ENCODE measurements at places on chromosomes 6 and 20. TPM values are rescaled to one million over a fixed set of nuclear protein-coding genes. Genes with fewer than 3 reads are reported as not detected.
A peak's percentile ranks its signal among the peaks of the same experiment; 100 is the strongest.

EYA4 gene
- 8.2 TPM for total RNA-seq

GABRR2 gene
- total RNA-seq = 0.25 TPM

L3MBTL1 gene
- 1.3 TPM for total RNA-seq

ZBTB12 gene
- 2.3 TPM for total RNA-seq

MDFI gene
- total RNA-seq = 1.4 TPM

ARMH2 gene
- total RNA-seq = not detected

MYH7B gene
- 0.05 TPM for total RNA-seq

SRMS gene
- total RNA-seq = not detected

TNF gene
- 0.47 TPM for total RNA-seq

DNA sequence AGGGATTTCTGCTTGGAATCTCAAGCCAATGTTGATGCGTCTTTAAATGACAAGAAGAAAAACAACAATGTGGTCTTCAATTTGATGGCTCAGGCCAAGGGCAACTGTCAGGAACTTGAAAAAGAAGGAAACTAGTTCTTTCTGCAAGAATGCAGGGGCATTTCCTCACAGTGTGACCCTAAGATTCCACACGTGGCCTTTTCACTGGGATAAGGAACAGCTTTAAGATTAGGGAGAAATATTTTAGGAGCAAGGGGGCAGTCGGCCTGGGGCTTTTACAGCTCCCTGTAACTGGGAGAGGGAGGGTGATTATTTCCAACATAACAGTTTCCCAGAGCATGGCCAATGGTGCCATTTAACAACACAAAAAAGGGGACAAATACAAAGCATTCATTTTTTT is 39.4 kb upstream of the MRPS10 start:
- no peak for DNase-seq

DNA sequence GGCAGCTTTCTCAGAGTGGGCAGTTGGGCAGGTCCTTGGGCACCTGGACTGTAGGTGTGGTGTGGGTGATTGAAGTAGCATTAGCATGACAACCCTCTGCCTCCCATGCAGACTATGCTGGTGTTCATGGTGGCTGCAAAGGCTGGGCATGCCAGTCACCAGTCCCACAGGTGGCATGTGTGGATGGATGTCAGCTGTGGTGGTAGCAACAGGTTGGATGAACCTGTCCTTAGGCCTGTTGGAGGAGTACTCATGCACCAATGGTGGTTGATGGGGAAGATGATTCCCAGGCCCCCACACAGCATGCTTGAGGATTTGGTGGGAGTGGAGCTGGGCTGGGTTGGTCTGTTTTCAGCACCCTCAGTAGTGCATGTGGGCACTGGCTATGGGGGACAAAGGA is 251.1 kb downstream of the PAX1 start:
- DNase-seq = no peak

DNA sequence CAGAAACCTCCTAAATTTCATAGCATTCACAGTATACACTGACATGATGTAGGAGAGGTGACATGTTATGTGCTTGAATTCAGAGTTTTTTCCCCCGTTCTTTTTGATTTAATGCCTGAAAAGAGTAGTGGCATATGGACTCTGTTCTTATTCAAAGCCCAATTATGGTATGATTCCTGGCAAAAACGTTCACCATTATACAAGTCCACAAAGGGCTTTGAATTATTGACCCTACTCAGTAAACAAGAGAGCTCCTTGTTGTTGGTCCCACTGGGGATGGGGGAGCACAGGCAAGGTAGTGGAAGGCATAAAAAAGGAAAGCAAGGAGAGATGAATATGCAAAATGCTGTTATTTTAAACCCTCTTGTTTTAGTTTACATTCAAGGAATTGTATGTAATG is 136.0 kb upstream of the AHI1 start:
- DNase-seq = no peak

DNA sequence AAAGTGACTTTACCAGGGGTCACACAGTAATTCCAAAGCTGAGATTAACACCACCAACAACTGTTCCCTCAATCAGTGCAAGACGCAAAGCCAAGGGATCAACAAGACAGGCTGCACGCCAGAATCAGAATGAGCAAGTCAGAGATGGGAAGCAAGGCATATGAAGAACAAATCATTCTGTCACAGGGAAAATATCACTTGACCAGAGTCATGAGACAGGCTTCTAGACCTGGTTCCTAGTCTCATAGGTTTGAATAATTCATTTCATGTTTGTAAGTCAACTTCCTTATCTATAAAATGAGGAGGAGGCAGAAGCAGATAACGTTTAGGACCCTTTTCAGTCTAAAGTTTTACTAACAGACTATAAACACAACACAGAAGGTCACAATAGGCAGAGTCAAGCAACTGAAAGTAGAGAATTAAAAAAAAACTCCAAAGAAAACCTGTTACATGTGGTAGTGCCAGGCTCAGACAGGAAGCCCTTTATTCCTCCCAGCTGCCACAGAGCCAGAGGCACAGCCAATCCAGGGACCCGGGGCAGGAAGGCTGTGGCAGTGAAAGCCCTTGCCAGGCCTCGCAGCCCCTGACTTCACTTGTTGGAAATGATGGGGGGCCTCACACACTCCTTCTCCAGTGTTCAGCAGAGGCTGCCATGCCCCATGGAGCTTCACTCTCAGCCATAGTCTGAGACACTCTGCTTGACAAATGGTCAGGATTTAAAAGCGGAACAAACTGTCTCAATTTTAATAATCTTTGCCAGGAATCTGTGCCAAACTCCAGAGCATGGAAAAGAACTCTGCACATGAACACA is 29.2 kb upstream of the DST start:
- no peak for DNase-seq

DNA sequence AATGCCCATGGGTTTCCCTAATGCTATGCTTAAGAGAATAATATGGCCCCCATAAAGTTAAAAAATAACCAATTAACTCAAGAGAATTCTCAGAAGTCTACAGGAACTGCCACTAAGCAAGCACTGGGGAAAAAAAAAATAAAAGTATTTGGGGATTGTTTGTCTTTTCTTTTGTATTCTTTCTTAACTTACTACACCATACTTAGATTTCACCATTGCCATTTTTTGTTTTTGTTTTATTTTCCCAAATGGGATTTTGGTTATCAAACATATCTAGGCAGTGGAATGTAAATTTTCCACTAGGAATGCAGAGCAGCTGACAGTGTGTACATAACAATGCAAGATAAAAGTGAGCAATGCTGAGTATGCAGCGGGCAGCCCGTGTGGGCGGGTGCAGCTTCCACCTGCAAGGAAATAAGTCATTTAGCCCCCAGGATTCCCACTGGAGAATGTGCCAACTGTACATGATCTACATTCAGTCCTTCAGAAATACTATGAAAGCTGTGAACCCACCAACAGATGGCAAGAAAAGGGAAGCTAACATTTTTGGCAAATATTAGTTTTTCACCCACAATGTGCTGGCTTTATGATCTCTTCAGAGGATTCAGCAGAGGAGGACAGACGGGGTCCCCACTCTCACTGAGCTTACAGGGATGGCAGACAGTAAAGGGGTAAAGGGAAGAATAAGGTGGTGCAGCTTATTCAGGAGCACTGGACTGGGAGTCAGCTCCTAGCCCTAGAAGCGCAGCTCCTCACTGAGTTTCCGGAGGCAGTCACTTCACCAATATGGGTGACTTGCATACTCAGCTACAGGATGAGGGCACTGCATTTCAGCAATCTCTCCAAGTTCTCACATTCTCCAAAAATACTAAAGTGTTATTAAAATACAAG is 44.4 kb downstream of the DCDC2 start:
- peak; percentile 85 for DNase-seq

DNA sequence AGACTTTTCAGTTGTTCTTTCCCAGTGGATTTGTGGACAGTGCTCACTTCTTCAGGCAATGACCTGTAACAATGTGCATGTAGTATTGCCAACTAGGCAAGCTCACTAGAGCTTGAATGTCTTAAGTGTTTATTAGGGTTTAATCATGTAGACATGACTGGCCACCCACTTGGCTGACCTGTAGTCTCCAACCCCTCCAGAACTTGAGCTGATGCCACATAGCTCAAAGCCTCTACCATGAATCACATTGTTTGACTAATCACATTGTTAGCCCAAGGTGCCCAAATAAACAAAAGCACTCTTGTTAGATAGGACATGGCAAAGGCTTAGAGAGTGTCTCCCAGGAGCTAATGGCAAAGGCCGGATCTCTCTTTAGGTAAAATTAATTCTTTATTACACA is 272.7 kb downstream of the GRIK2 start:
- DNase-seq = peak; percentile 89

GRCh38 chr6:75416443-75416842 is 77.2 kb downstream of the FILIP1 start:
- no peak for DNase-seq

GRCh38 chr6:111175109-111175508 is 87.8 kb downstream of the SLC16A10 start:
- DNase-seq = no peak

DNA sequence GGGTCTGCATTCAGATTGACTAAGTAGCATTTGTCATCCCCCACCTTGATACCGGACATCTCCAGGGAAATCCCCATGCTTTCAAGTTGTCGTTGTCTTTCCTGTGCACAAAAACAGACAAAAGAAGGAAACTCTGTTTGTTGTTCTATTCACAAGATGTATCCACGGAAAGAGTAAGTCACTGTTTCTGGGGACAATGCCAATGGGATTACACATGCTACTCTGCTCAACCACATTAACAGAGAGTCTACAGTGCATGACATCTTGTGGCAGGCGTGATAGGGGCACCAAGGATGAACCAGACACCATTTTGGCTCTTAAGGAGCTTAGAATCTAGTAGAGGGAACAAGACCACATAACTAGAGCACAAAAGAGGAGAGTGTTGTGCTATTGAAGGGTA is 124.4 kb upstream of the NUP153 start:
- DNase-seq = peak; percentile 99

DNA sequence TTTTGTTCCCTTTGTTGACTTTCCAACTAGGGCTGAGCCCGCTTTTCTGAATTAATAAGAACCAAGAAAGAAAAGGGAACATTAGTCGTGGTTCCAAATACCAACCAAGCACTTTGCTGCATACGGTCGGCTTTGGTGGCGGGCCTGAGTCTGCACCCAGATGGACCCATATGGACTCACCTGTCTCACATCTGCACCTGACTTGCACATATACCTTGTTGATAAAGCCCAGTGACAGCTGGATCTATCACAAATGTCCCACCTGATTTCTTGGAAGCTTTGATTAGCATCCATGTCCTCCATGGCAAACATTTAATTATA is 39.0 kb downstream of the TPD52L1 start:
- no peak for DNase-seq

- no peak for DNase-seq
Measured at GRCh38 chr20:38520261-38520660, 47.6 kb downstream of the RALGAPB start.

DNA sequence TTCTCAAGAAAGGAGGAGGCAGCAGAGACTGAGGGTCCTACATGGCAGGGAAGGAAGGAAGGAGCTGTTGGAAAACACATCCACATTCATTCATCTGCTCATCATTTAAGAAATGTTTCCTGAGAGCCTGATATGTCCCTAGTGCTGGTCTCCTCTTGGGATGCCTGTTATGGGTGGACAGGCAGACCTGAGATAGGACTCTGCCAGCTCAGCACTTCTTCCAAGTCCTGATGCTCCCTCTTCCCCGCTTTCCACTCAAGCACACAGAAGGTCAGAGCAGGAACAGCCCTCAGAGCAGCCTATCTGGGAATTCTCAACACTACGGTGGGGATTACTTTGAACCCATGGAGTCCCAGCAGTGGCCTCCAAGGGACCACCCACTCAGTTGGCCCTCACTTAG is 8.0 kb upstream of the SIRPD start:
- DNase-seq = no peak

DNA sequence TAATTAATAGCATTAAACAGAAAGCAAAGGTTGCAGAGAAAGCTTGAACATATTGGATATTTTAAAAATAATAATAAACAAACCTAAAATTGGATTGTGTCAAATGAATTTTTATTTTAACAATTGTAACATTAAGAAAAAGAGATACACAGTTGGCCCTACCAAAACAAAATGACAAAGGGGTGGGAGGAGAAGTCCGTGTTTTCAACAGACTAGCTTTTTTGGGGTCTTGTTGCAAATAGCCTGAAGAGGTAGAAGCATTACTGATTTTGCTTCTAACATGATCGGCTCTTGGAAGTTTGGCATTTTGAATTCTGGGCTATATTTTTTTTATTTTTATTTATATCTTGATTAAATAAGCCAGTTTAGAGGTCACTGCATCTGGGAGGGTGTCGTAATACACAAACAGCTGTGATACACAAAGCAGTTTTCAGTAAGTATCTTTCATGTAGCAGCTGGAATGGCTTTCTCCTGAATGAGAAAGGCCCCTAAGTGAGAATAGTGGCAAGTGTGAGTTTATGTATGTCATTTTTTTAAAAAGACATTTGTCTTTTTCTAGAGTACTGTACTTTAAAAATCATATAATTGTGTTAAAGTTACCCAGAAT is 85.5 kb upstream of the ZNF217 start:
- DNase-seq = no peak

- DNase-seq = peak; percentile 81
Measured at GRCh38 chr20:48697845-48698491, 129.8 kb downstream of the PREX1 start.

DNA sequence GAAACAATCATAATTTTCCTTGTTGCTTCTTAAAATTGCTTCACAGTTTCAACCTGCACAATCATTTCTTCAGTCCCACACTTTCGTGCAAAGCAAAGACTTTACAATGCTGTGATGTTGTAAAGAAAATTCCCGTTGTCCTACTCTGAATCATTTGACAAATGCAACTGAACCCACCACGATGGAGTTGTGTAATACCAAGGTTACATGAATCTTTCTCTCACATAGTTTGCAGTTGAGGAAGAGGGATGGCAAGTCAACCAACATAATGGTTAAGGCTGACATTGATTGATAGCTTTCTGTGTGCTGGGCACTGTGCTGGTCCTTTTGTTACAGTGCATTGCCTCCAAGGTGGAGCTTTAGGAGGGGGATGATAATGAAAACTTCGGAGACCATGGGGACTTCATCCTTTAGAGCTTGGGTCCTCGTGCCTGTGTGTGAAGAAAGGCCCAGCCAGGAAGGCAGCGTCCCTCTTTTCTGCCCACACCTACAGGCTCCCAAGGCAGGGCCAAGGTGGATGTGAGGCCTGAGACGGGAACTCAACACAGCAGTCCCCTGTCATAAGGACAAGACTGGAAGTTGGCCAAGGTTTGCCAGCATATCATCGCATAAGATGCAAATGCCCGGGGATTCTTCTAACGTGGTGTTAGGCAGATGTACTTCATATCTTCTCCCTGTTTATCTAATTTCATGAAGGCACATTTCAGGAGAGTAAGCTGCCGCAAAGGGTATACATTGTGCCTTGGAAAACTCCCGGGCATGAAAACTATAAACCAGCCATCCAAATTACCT is 96.9 kb downstream of the LY86 start:
- DNase-seq = peak; percentile 32

GRCh38 chr6:7697432-7697819 is 28.5 kb upstream of the BMP6 start:
- peak; percentile 22 for DNase-seq

GRCh38 chr6:153090241-153090930 is 40.7 kb downstream of the RGS17 start:
- DNase-seq = peak; percentile 90

- DNase-seq = peak; percentile 41
Measured at GRCh38 chr20:55291261-55291660, 714.1 kb downstream of the CBLN4 start.

- DNase-seq = no peak
Measured at GRCh38 chr6:112833581-112834131, 486.5 kb downstream of the RFPL4B start.

Data from M059J (cell line).